ENCODE measurements at places on chromosomes 6 and 20. TPM values are rescaled to one million over a fixed set of nuclear protein-coding genes. Genes with fewer than 3 reads are reported as not detected.

DNA sequence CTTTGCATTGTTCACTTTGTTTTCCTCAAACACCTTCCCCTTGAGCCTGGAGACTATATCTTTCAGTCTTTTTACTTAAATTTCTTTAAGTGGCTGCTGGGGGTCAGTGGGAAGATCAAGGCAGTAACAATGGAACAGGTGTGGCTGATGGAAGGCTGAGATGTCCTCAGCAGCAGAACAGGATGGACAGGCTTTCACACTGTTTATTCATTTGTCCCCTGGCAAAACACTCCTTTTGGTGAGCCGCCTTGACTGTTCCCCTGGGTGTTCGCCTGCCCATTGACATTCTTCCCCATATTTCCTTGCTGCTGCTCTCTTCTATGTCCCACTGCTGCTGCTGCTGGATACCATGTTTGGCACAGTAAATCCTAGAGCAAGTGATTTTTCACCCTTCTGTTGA lies 38.1 kb downstream of the RNF144B start:
- peaks cover 3% of the 10 kb centered on the region for H3K4me1 ChIP-seq
- no peak overlapping the region for H3K27ac ChIP-seq
- no peaks in the 10 kb centered on the region for H3K36me3 ChIP-seq
- no peak for DNase-seq

GRCh38 chr6:112831022-112831421 lies 483.9 kb downstream of the RFPL4B start:
- H3K4me3 ChIP-seq, result no peak overlapping the region
- H3K27me3 ChIP-seq, result no peaks in the 10 kb centered on the region
- DNase-seq, result no peak
- no peak overlapping the region for H3K27ac ChIP-seq

DNA sequence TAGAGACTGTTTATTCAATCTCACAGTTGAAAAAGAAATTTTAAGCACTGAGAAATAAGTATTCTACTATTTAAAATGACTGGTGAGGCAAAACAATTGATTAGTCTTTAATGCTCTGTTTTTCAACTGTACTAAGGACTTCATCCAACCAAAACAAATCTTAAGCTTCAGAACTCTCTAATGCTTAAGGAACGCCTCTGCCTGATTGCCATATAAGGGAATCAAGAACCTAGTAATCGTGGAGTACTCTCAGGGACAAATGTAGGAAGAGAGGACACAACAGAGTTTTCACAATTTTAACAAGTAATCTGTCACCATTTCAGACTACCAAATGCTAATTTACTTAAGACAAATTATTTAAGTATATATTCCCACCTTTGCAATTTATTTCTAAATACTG lies 16.1 kb downstream of the FBXO30 start:
- H3K27me3 ChIP-seq, result no peaks in the 10 kb centered on the region
- no peak for DNase-seq
- no peaks in the 10 kb centered on the region for H3K4me1 ChIP-seq

DNA sequence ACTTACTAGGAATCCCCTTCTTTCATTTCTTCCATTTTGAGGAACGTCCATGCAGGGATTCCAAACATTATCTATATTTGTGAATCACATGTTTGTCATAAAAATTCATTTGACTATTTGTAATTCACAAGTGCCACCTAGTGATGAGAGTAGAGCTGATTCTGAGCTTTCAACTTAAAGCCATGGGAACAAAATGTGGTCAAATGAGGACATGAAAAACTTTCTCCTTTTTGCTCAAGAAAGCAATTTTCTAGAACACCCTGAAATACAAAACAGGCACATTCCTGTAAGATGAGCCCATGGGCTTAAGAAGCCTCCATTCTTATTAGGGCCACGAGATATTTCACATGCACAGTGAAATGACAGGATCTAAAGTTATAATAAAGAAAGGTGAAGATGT lies 12.3 kb downstream of the MAP3K7 start:
- H3K27me3 ChIP-seq, result no peaks in the 10 kb centered on the region
- peaks cover 7% of the 10 kb centered on the region for H3K36me3 ChIP-seq
- peaks cover 58% of the 10 kb centered on the region for H3K4me1 ChIP-seq
- no peak overlapping the region for H3K4me3 ChIP-seq
- no peak for DNase-seq

DNA sequence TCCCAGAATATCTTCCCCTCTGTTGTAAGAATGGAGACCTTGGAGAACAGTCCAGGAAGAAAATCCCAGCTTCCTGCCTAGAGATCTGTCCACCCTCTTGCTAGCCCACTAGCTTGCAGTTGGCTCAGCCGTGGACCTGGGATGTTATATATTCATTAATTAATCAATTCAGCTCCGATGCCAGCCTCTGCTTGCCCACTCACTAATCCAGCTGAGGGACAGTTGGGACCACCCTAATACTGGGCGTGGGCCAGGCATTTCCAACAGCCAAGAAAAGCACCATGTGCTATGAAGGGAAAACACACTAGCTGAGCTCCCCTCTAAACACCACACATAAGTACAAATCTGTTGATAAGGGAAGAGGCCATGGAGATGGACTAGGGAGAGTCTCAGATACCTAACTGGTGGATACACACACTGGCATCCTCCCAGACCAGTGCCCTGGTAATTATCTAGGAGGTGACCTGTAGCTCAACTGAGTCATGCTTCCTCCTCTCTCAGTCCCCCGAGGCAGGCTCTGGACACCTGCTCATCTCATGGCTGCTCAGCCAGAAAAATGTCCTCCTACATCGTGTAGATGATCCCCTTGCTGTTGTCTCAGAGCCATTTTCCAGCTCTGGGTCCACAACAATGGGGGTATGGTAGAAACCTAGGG lies 78.9 kb downstream of the ANKRD60 start:
- H3K4me1 ChIP-seq, result no peaks in the 10 kb centered on the region
- no peaks in the 10 kb centered on the region for H3K36me3 ChIP-seq

GRCh38 chr6:27295301-27296079 lies 16.6 kb downstream of the POM121L2 start:
- DNase-seq, result no peak
- peaks cover 96% of the 10 kb centered on the region for H3K27me3 ChIP-seq
- no peaks in the 10 kb centered on the region for H3K4me1 ChIP-seq
- H3K27ac ChIP-seq, result no peak overlapping the region
- H3K36me3 ChIP-seq, result no peaks in the 10 kb centered on the region

GRCh38 chr20:44080064-44080463 lies 106.9 kb downstream of the JPH2 start:
- DNase-seq, result no peak
- H3K27ac ChIP-seq, result no peak overlapping the region
- no peak overlapping the region for H3K4me3 ChIP-seq
- no peaks in the 10 kb centered on the region for H3K27me3 ChIP-seq
- no peaks in the 10 kb centered on the region for H3K36me3 ChIP-seq

The ADGRF1 gene
- total RNA-seq, result 1.6 TPM

DNA sequence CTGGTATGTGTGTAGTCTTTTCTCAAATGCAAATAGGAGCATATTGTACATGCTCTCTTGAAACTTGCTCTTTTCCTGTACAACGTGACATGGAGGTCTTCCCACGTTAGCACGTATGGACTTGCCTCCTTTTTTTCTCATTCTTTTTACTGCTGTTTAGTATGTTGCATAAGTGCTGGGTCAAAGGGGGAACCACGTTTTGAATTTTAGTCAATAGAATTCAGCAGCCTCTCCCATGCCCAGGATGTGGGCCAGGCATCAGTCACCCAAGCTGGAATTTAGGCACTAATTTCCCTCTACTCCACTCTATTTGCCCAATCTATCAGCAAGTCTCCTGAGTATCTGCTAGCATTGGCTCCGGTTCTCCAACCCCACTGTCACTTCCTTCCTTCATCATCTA lies 41.5 kb upstream of the RNF24 start:
- H3K36me3 ChIP-seq, result no peaks in the 10 kb centered on the region
- DNase-seq, result no peak
- no peaks in the 10 kb centered on the region for H3K27me3 ChIP-seq
- H3K4me1 ChIP-seq, result no peaks in the 10 kb centered on the region

GRCh38 chr6:158000530-158001307 lies 19.1 kb downstream of the SYNJ2 start:
- DNase-seq, result peak; percentile 49
- no peak overlapping the region for H3K4me3 ChIP-seq
- H3K36me3 ChIP-seq, result no peaks in the 10 kb centered on the region
- peaks cover 37% of the 10 kb centered on the region for H3K4me1 ChIP-seq
- H3K27ac ChIP-seq, result no peak overlapping the region

GRCh38 chr6:79468116-79468515 lies 69.1 kb downstream of the LCA5 start:
- H3K4me1 ChIP-seq, result no peaks in the 10 kb centered on the region
- H3K27me3 ChIP-seq, result no peaks in the 10 kb centered on the region
- no peak overlapping the region for H3K4me3 ChIP-seq
- no peaks in the 10 kb centered on the region for H3K36me3 ChIP-seq
- no peak overlapping the region for H3K27ac ChIP-seq

- DNase-seq, result no peak
- no peak overlapping the region for H3K4me3 ChIP-seq
- H3K4me1 ChIP-seq, result no peaks in the 10 kb centered on the region
These were observed 270.1 kb downstream of the TFAP2A start for GRCh38 chr6:10144772-10145171.

GRCh38 chr6:147506704-147507114 lies 1.8 kb upstream of the SAMD5 start:
- peaks cover 38% of the 10 kb centered on the region for H3K4me1 ChIP-seq
- H3K27me3 ChIP-seq, result peaks cover 13% of the 10 kb centered on the region
- peak; percentile 77 for DNase-seq
- no peak overlapping the region for H3K27ac ChIP-seq

DNA sequence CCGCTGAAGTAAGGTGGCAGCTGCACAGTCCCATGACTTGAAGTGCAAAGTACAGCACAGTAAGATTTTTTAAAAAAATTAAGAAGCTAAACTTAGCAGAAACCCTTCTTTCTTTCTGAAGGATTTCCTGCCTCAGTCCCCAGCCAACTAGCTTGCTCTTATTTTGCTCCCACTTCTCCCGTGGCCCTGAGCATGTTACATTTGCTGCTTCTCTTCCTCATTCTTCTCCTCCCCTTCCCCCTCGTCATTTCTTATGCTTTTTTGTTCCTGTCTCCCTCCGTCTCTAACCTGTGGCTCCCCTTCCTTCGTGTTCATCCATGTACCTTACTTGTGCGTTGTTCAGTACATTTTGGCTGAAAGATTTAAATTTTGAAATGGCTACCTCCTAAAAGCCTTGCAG lies 123.0 kb downstream of the SASH1 start:
- H3K27ac ChIP-seq, result peak overlapping the region; percentile 33
- no peaks in the 10 kb centered on the region for H3K36me3 ChIP-seq
- H3K4me3 ChIP-seq, result no peak overlapping the region
- H3K4me1 ChIP-seq, result peaks cover 9% of the 10 kb centered on the region
- no peaks in the 10 kb centered on the region for H3K27me3 ChIP-seq

- H3K27me3 ChIP-seq, result no peaks in the 10 kb centered on the region
- no peak overlapping the region for H3K27ac ChIP-seq
- no peaks in the 10 kb centered on the region for H3K4me1 ChIP-seq
- peaks cover 28% of the 10 kb centered on the region for H3K36me3 ChIP-seq
These were observed 25.8 kb downstream of the ESF1 start for GRCh38 chr20:13758884-13759283.

GRCh38 chr6:124040655-124041054 lies 237.0 kb downstream of the NKAIN2 start:
- H3K27me3 ChIP-seq, result no peaks in the 10 kb centered on the region
- DNase-seq, result no peak

The PHF20 gene
- 80.4 TPM for total RNA-seq

GRCh38 chr6:127514179-127514772 lies 4.9 kb downstream of the MTCL3 start:
- DNase-seq, result no peak
- no peaks in the 10 kb centered on the region for H3K36me3 ChIP-seq
- peaks cover 19% of the 10 kb centered on the region for H3K4me1 ChIP-seq

DNA sequence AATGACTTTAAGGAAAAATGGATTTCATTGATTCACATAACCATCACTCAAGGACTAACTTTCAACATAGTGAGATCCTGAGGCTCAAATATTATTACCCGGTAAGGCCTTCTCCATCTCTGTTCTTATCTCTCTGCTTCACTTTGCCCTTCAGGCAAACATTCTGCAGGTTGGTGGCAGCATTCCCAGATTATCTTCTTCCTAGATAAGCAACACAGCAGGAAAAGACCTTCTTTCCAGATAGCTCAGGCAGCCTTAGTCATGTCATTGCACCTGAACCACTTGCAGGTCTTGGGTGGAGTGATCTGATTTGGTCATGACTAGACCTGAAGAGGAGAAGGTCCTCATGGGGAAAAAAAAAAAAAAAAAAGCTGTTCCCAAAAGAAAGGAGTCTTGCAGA lies 5.3 kb upstream of the HIVEP2 start:
- peaks cover 27% of the 10 kb centered on the region for H3K4me1 ChIP-seq
- H3K36me3 ChIP-seq, result no peaks in the 10 kb centered on the region
- H3K27me3 ChIP-seq, result no peaks in the 10 kb centered on the region
- no peak overlapping the region for H3K27ac ChIP-seq
- no peak for DNase-seq

DNA sequence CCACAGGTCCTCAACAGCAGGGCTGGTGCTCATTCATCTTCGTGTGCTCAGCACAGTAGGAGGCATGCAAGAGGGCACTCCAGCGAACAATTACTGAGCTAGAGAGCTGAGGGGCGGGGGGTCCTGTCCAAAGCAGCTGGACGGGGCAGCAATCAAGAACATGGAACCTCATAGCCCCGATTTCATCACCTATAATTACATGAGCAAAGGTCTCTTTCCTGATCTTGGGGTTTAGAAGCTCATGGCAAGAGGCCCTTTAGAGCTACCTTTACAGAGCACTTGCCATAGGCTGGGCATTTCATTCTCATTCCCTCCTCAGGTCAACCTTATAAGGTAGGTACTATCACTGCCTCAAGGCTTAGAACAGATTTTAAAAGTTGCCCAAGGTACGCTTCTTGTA lies 10.4 kb downstream of the MOCS1 start:
- no peak overlapping the region for H3K27ac ChIP-seq
- H3K4me1 ChIP-seq, result peaks cover 12% of the 10 kb centered on the region
- no peak for DNase-seq
- no peaks in the 10 kb centered on the region for H3K36me3 ChIP-seq
- no peak overlapping the region for H3K4me3 ChIP-seq

The PTGIS gene
- total RNA-seq, result 0.83 TPM

The CEP57L1 gene
- 11.9 TPM for total RNA-seq

DNA sequence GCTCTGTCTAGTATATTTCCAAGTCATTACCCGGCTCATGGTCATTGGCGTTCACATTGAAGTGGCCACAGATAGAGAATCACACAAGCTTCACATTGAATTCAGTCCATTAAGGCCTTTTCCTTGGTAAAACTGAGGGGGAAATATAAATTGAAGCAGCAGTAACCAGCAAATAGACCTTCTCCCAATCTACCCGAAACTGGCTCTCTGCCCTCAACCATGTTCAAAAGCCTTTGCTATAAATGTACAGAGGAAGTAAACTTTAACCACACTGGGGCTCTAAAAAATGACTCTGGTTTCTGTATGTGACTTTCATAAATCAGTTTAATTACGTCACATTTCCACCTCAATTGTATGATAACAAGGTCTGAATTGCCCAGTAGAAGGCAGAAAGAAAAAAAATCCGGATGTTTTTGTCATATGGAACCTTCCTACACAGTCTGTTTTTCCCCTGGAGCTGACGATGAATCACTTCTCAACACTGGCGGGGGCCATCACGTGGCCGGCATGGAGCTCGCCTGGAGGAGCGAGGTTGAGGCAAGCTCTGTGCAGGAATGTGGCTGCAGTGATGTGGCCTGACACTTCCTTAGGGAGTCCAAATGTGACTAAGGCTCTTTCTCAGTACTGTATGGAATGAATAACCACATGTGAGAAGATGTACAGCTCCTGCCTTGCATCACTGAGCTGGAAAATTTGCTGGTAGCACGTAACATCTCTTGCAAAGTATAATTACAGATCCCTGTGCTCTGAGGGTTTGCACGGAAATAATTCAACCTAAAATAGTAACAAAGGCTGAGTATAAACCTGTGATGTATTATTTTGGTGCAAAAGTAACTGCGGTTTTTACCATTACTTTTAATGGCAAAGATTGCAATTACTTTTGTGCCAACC lies 58.6 kb upstream of the SNX9 start:
- peak; percentile 88 for DNase-seq
- H3K27me3 ChIP-seq, result no peaks in the 10 kb centered on the region
- peak overlapping the region; percentile 84 for H3K27ac ChIP-seq

Data from spleen (tissue), 13 donors.